ENCODE measurements at places on chromosomes 16 and 17.

DNA sequence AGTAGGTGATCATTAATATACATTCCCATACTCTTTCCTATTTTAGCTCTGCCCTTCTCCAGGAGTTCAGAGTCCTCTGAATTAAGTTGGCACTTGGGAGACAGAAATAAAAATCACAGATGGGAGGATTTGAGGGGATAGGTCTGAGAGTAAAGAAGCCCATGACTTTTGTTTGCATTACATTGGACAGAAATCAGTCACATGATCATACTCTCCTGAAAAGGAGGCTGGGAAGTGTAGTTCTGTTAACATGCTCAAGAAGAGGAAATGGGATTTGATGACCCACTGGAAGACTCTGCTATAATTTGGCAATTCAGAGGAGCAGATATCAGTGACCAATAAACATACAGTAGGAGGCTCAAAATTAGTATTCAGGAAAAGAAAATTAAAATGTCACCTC lies 674.9 kb upstream of the C16orf82 start:
- no peak for DNase-seq

- DNase-seq = no peak
These were observed 784.6 kb upstream of the EEF2KMT start for GRCh38 chr16:5882087-5882640.

DNA sequence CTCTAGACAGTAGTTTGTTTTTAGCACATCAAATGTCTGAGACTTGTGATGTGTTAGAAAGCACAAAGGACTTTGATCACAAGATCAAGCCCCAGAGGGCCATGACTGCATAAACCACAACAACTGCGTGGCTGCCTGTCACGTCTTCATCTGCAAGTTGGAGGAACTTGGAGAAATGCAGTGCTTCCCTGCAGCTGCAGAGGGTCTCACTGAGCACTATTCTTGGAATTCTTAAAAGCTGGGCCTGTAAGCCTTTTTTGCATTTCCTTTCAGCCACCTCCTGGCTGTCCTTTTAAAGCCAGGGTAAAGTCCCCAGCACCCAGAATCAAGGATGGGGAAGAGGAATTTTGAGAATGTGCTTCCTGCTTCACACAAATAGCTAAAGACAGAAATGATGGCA lies 431.3 kb downstream of the MAF start:
- no peak for DNase-seq

DNA sequence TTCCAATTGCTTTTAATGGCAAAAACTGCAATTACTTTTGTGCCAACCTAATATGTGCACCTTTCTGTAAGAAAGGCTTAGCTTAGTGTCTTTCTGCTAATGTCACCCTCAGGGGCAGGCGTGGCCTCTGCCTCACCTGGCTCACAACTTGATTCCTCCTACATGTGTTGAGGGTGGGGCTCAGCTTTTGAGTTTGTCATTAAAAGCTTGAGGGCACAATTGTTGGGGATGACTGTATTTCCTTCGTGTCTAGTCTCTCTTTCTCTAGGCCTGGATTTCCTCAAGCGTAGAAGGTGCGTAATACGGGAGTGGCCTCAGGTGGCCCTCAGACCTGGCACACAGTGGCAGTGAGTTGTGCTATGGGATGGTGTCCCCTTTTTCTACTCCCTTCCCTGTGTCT lies 94.4 kb downstream of the CLEC16A start:
- no peak for DNase-seq

DNA sequence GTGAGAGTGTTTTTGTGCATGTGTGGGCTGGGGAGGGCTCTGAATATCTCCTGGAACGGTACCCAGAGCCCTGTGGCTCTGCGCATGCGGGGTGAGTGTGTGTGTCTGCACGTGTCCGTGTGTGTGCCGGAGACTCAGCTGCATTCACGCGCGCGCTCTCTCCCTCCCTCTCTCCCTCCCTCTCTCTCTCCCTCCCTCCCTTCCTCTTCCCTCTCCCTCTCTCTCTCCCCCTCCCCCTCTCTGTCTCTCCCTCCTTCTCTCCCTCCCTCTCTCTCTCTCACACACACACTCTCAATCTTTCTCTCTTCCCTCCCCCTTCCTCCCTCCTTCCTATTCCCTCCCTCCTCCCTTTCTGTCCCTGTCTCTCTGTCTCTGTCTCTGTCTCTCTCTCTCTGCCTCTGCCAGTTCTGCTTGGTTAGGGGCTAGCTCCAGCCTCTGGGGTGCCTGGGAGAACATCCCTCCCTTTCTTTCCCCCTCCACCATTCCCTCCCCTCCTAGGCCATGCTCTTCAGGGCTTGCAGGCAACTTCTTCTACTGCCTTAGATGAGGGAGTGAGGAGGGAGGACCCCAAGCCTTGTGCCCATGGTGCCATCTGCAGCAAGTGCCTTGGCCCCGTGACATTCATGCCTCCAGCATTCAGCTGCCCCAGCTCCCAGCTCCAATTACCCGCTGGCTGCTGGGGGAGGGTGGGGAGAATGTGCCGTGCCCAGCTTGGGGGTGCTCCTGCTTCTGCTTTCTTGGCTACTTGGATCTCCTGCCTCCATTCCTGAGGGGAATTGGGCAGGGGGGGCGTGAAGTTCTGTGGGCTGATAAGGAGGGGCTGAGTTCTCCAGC lies 6.4 kb downstream of the THRA start:
- peak; percentile 85 for DNase-seq

- DNase-seq = peak; percentile 38
These were observed at the start of gene BTBD17 for GRCh38 chr17:74361230-74362068. Gene BTBD17, minus strand, starts transcription at chr17:74361868. Its CDS starts 49 bp downstream, at chr17:74361819.

GRCh38 chr17:50210240-50211225 lies 9.1 kb upstream of the COL1A1 start:
- DNase-seq = no peak

DNA sequence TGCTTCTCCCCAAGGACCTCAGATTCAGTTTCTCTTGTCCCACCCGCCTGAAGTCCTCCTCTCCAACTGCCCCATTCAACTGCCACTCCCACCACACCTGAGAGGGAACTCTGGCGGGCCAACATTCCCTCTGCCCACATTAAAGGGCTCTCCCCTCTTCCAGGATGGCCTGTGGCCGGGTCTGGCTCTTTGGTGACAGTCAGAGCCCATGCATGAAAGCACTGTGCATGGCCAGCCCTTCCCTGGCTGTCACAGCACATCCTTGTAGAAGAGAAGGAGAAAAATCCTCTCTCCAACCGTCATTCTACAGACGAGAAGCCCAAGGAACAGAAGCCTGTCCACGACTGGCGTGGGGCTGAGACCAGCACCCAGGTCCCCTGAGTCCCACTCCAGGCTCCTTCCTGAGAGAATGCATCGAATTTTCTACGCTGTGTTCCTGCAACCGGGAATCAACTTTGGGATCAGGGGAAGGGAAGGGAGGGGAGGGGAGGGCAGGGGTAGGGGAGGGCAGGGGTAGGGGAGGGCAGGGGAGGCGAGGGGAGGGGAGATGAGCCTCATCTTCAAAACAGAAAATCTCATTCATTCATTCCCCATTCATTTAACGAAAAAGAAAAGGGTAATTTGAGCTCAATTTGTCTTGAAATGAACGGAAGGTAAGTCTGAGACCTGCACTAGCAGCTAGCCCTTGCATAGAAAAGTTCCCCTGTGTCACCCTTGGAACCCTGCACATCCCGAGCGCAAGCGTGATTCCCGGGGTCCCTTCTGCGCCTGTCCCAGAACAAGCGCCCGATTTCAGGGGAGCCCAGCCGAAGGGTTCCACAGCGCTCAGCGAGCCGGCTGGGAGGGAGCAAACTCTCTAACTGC lies at the start of gene ABCC12:
TSS of gene ABCC12 (minus strand) at position 68 of the 864 bp plus-strand sequence. CDS start 9,569 bp downstream, outside the sequence.
- DNase-seq = no peak

DNA sequence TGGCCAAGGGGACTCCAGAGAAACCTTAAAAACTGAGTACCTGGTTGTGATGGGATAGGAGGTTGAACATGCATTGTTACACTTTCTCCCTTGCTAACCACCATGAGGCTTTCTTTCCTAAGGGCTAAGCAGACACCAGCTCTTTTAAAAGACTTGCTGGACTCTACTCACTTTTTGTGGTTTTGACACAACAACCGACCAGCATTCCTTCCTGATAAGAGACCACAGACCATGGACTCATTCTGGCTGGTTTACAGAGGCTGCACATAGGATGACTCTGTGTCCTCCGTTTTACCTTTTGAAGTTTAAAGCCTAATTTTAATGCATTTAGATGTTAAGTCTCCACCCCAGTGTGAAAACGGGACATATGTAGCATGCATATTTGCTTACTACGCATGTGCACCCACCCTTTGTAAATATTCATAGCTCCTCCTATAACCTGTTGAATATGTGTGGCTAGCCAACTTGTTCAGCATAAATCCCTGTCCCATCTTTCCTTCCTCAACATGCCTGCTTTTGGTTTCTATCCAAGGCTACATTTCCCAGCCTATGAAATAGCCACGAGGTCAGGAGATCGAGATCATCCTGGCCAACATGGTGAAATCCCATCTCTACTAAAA lies 475.9 kb downstream of the GRIN2A start:
- DNase-seq = no peak

DNA sequence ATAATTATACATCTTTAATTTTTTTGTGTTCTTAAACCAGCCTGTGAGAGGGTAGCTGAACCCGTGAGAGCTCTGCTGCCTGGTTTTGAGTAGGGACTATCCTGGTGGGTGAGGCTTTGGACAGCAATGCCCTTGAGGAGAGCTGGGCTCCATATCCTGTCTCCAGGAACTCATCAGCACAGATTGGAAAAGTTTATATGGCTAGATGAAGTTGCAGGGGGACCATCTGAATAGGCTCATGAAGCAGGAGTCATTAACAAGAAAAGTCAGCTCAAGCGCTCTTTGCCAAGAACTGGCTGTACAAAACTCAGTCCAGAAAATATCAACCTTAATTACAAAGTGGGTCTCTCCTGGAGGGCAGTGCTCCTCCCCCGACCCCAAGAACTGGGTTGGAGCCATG lies 33.8 kb upstream of the SSTR2 start:
- no peak for DNase-seq

GRCh38 chr16:49284962-49285361 lies 3.3 kb upstream of the CBLN1 start:
- no peak for DNase-seq

DNA sequence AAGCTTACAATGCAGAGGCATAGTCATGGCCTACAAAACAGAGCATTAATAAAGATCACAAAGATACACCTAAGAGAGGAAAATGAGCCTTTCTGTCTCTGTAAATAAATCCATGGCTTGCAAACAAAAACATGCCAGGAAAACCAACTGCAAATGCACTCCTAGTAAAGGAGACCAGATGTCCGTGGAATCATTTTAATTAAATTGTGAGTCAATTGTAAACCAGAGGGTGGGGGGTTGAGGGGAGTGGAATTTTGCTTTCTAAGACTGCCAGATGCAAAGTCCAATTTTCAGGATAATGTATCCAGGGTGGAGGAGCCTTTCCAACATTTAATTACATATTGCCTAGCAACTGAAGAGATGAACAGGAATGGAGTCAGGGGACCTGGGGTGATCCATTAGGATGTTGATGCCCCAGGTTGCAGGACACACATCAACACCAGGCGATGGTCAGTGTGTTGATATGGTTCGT lies 390.3 kb upstream of the CCL2 start:
- no peak for DNase-seq

GRCh38 chr17:79630126-79630525 lies 19.3 kb upstream of the RBFOX3 start:
- no peak for DNase-seq

- DNase-seq = peak; percentile 67
These were observed 775 bp upstream of the PAGR1 start for GRCh38 chr16:29815032-29815721.

GRCh38 chr16:80938004-80938878 lies 68.4 kb downstream of the CMC2 start:
- DNase-seq = no peak

DNA sequence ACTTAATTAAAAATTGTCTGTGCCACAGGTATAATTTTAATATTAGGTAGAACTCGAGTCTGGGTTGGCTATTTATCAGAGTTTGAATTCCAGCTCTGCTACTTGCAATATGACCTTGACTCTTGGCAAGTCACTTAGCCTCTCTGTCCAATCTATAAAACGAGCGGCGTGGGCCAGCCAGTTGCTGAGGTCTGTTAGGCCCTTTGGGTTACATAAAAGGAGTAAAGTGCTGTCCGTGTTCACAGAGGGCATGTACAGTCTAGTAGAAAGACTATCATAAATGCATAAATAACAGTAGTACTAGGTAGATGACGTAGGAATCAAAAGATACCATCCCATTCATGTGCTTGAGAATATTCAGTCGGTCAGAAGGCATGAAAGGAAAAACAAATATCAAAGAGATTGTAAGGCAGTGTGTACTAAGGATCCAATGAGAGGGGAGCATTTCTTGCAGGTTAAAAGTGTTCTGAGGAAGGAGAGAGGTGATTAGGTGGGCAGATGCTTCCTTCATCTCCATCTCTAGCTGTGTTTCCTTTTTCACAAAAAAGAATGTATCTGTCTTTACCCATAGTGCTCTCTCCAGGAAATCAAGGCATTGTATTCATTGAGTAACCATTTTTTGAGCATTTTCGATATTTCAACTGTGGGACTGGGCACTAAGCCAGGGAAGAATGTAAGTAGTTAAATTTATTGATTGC lies 2.4 kb downstream of the TNRC6A start:
- DNase-seq = no peak

DNA sequence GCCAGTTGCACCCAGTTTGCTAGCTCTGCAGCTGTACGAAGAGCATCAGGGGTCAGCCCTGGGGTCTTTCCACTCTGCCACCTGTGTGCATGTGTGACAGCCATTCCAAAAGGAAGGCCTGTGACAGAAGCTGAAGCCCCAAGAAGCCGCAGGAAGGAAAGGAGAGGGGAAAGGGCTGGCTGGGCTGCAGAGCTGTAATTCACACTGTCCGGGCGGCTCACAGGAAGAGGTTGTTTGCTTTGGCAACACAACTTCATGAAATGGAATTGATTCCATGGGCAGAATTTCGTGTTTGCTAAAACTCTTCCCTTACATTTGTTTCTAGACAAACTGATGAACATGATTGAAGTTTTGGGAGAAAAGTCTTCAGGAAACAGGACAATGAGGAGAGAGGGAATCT lies 14.8 kb downstream of the TMEM204 start:
- DNase-seq = no peak

- DNase-seq = no peak
These were observed 190.3 kb upstream of the ANKFN1 start for GRCh38 chr17:55962951-55963401.

DNA sequence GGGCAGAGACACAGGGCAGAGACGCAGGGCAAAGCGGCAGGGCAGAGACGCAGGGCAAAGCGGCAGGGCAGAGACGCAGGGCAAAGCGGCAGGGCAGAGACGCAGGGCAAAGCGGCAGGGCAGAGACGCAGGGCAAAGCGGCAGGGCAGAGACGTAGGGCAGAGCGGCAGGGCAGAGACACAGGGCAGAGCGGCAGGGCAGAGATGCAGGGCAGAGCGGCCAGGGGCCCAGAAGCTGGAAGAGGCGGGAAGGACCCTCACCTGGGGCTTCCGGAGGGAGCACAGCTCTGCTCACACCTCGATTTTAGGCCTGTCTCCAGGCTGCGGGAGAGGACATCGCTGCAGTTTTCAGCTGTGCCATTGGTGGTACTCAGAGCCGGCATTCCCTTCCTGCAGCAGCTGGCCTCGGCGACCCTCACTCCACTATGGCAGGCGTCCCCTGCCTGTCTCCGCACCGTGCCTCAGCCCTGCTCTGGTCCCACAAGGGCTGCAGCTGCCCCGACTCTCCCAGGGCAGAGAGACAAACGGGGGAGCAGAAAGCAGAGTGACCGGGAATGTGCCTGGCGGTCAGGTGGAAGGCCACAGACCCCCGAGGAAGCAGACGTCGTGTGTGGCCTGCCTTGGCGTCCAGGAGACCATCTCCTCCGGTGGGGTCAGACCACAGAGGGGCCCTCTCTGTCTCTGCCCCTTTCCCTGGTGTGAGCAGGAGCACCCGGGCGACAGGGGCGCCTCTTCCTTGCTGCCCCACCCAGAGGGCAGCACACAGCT lies 29.9 kb downstream of the SOX8 start:
- DNase-seq = no peak

Data from activated naive CD4-positive, alpha-beta T cell treated with Interleukin-2 at 50 U/mL for 16 hours (primary cell).